Stomach (tissue), 19 donors: ENCODE measurements at places on chromosomes 6 and 20. TPM values are rescaled to one million over a fixed set of nuclear protein-coding genes. Genes with fewer than 3 reads are reported as not detected.

- no peak for DNase-seq
- no peak overlapping the region for H3K27ac ChIP-seq
- no peaks in the 10 kb centered on the region for H3K36me3 ChIP-seq
- H3K4me3 ChIP-seq, result no peak overlapping the region
Measured at GRCh38 chr20:48483334-48484066, 344.3 kb downstream of the PREX1 start.

GRCh38 chr6:46651816-46652215 lies 802 bp downstream of the CYP39A1 start:
- no peaks in the 10 kb centered on the region for H3K27me3 ChIP-seq
- peaks cover 5% of the 10 kb centered on the region for H3K36me3 ChIP-seq
- no peak overlapping the region for H3K27ac ChIP-seq

PACSIN1 gene
- polyA plus RNA-seq, result 1.6 TPM

BTN2A1 gene
- 7.2 TPM for polyA plus RNA-seq

- no peaks in the 10 kb centered on the region for H3K27me3 ChIP-seq
- H3K4me3 ChIP-seq, result no peak overlapping the region
- H3K4me1 ChIP-seq, result no peaks in the 10 kb centered on the region
- no peak for DNase-seq
Measured at GRCh38 chr6:150756173-150756572, 109.3 kb upstream of the MTHFD1L start.

PCK1 gene
- polyA plus RNA-seq, result 0.43 TPM

GRCh38 chr20:61772828-61773631 lies 292.7 kb downstream of the TAF4 start:
- DNase-seq, result no peak
- H3K4me1 ChIP-seq, result no peaks in the 10 kb centered on the region
- no peak overlapping the region for H3K27ac ChIP-seq
- no peak overlapping the region for H3K4me3 ChIP-seq

HAO1 gene
- not detected for polyA plus RNA-seq

HNF4A gene
- 18.5 TPM for polyA plus RNA-seq

GRCh38 chr6:138601128-138601527 lies 101.8 kb upstream of the NHSL1 start:
- no peak overlapping the region for H3K27ac ChIP-seq
- no peaks in the 10 kb centered on the region for H3K4me1 ChIP-seq
- no peaks in the 10 kb centered on the region for H3K27me3 ChIP-seq
- no peak overlapping the region for H3K4me3 ChIP-seq

PDYN gene
- polyA plus RNA-seq, result not detected

DNA sequence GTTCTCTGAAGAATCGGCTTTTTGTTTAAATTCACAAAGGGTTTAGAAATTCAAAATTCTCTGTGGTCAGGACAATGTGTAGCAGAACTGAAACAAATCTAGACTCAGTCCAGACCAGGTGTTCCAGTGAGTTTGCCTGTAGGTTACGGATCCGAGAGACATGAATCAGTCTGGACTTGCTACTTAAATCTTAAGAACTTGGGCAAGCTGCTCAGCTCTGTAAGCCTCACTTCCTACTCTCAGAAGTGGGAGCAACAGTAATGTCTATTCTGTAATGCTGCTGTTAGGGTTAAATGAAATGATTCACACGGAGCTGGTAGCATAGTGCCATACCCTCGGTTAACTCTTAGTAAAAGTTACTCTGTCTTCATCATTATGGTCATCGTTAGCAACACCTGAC lies 37.7 kb downstream of the HECA start:
- no peak for DNase-seq
- no peaks in the 10 kb centered on the region for H3K4me1 ChIP-seq
- no peak overlapping the region for H3K4me3 ChIP-seq
- H3K27ac ChIP-seq, result no peak overlapping the region
- peaks cover 50% of the 10 kb centered on the region for H3K36me3 ChIP-seq

CAGE1 gene
- not detected for polyA plus RNA-seq

DNA sequence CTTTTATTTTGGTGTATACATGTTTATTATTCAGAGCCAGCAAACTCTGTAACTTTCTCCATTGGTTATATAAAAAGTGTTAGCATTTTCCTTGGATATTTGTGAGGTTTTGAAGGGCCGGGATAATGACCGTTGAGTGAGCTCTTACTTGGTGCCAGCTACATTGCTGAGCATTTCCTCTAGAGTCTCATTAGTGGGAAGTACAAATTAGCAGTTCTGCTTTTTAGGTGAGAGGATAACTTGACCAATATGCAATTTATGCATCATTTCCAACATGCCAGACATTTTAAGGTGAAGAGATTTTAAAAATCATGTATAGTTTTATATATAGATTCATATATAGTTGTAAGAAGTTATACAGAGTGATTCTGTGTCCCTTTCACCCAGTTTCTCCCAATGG lies 84.3 kb downstream of the CARMIL1 start:
- no peak for DNase-seq
- peaks cover 19% of the 10 kb centered on the region for H3K4me1 ChIP-seq
- H3K36me3 ChIP-seq, result no peaks in the 10 kb centered on the region
- no peak overlapping the region for H3K4me3 ChIP-seq

DNA sequence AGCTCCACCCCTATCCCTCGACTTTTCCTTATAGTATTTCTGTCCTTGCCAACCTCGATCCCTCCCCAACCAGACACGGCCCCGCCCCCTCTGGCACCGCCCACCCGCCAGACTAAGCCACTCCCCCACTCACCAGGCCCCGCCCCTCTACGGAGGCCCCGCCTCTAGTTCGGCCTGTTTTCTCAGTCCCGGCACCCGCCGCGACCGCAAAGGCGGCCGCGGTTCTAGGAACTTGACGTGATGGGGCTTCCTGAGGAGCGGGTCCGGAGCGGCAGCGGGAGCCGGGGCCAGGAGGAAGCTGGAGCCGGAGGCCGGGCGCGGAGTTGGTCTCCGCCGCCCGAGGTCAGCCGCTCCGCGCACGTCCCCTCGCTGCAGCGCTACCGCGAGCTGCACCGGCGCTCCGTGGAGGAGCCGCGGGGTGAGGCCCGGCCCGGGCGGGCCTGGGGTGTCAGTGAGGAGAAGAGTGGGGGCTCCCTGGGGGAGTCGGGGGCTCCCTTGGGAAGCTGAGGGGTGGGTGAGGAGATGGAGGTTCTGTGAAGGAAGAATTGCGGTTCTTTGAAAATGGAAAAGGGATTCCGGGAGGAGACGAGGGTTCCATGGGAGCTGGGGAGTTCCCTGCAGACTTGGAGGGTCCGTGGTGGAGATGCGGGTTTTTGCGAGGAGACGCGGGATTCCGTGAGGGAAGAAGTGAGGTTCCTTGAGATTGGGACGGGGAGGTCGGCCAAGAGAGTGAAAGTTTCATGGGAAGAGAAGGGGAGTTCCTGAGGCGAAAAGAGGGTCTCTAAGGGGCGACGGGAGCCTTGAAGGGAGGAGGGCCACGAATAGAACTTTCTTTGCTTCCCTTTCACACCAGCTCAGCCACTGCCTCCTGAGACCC lies at the start of gene ACSS2:
Gene ACSS2, plus strand, starts transcription at position 207 of the 877 bp plus-strand sequence. Its CDS starts 34 bp downstream, at position 241.
- H3K36me3 ChIP-seq, result no peaks in the 10 kb centered on the region
- peak within 1 kb of the TSS; percentile 95 for H3K27ac ChIP-seq
- DNase-seq, result no peak
- peaks cover 33% of the 10 kb centered on the region for H3K4me1 ChIP-seq
- peak within 1 kb of the TSS; percentile 92 for H3K4me3 ChIP-seq
- no peaks in the 10 kb centered on the region for H3K27me3 ChIP-seq

- no peak within 1 kb of the TSS for H3K27ac ChIP-seq
- DNase-seq, result peak; percentile 65
- H3K4me1 ChIP-seq, result peaks cover 6% of the 10 kb centered on the region
- H3K4me3 ChIP-seq, result peak within 1 kb of the TSS; percentile 45
- peaks cover 8% of the 10 kb centered on the region for H3K27me3 ChIP-seq
Measured at GRCh38 chr6:28258877-28259777, at the start of gene NKAPL. TSS of gene NKAPL (plus strand) at chr6:28259297. CDS start at chr6:28259372, 75 bp downstream.

GRCh38 chr6:85670573-85670972 lies 27.9 kb upstream of the SYNCRIP start:
- H3K27me3 ChIP-seq, result no peaks in the 10 kb centered on the region
- H3K4me3 ChIP-seq, result no peak overlapping the region
- H3K4me1 ChIP-seq, result peaks cover 8% of the 10 kb centered on the region
- peaks cover 4% of the 10 kb centered on the region for H3K36me3 ChIP-seq

DNA sequence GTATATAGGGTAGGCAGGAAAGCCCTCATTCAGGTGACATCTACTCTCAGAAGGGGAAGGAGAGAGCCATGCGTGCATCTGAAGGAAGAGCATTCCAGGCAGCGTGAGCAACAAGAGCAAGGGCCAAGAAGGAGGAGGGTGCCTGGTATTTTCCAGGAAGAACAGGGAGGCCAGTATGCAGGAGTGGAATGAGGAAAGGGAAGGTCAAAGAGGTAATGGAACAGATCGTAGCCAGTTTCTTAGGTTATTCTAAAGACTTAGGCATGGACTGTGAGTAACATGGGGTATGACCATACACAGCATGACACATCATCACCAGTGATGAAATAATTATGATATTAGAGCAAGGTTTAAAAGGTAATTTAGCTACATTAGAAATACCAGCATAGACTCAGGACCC lies 24.1 kb downstream of the ALDH8A1 start:
- DNase-seq, result no peak
- no peak overlapping the region for H3K27ac ChIP-seq
- H3K36me3 ChIP-seq, result no peaks in the 10 kb centered on the region
- H3K4me3 ChIP-seq, result no peak overlapping the region
- no peaks in the 10 kb centered on the region for H3K27me3 ChIP-seq
- no peaks in the 10 kb centered on the region for H3K4me1 ChIP-seq

- H3K27me3 ChIP-seq, result no peaks in the 10 kb centered on the region
- no peak overlapping the region for H3K4me3 ChIP-seq
- H3K4me1 ChIP-seq, result no peaks in the 10 kb centered on the region
Measured at GRCh38 chr6:37913210-37913609, 93.7 kb downstream of the ZFAND3 start.

GRCh38 chr6:165616116-165616515 lies 46.9 kb downstream of the PDE10A start:
- peak overlapping the region; percentile 51 for H3K27ac ChIP-seq
- no peaks in the 10 kb centered on the region for H3K27me3 ChIP-seq
- H3K4me3 ChIP-seq, result no peak overlapping the region
- DNase-seq, result peak; percentile 65
- no peaks in the 10 kb centered on the region for H3K36me3 ChIP-seq

GRCh38 chr20:57807401-57808263 lies 97.8 kb upstream of the PMEPA1 start:
- no peak overlapping the region for H3K4me3 ChIP-seq
- H3K27me3 ChIP-seq, result peaks cover 6% of the 10 kb centered on the region
- H3K27ac ChIP-seq, result no peak overlapping the region
- no peak for DNase-seq
- H3K36me3 ChIP-seq, result no peaks in the 10 kb centered on the region

DNA sequence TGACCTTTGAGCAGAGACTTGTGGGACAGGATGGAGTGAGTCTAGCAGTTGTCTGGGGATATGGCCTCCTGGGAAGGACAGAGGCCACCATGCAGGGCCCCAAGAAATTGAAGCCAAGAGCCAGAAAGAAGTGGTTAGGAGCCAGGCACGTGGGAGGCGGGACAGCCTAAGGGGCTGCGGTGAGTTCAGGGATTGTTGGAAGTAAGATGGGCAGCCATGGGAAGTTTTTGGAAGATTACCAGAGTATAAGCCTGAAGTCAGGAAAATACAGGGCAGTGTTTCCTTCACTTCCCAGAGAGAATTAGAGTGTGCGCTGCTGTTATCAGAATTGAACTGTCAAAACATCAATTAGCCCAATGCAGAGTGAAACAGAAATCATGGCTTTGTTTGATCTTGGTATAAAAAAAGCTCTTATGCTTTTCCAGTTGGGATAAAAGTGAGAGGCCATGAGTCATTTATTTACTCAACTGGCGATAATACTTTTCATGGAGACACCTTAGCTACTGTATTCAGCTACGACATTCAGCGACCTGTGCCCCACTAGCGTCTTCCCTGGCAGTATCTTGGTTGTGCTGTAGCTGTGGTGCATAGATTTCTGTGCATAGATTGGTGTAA lies 66.9 kb downstream of the PHACTR2 start:
- peak overlapping the region; percentile 81 for H3K27ac ChIP-seq
- H3K4me1 ChIP-seq, result peaks cover 43% of the 10 kb centered on the region
- peak overlapping the region; percentile 17 for H3K4me3 ChIP-seq
- H3K36me3 ChIP-seq, result no peaks in the 10 kb centered on the region
- H3K27me3 ChIP-seq, result no peaks in the 10 kb centered on the region
- peak; percentile 40 for DNase-seq

SNAP25 gene
- 2.1 TPM for polyA plus RNA-seq

GRCh38 chr20:17654649-17655285 lies 27.3 kb downstream of the RRBP1 start:
- no peaks in the 10 kb centered on the region for H3K27me3 ChIP-seq
- peak; percentile 65 for DNase-seq
- H3K27ac ChIP-seq, result peak overlapping the region; percentile 13

DNAH8 gene
- not detected for polyA plus RNA-seq

GRCh38 chr6:24183584-24183983 lies 57.6 kb downstream of the NRSN1 start:
- H3K4me3 ChIP-seq, result no peak overlapping the region
- no peak for DNase-seq
- no peaks in the 10 kb centered on the region for H3K27me3 ChIP-seq

BCKDHB gene
- 7.8 TPM for polyA plus RNA-seq

MRPS10 gene
- polyA plus RNA-seq, result 24.7 TPM
